ENCODE measurements at places on chromosomes 2 and 18.

GRCh38 chr2:197803033-197803444 lies 1.4 kb upstream of the PLCL1 start:
- peak; percentile 56 for DNase-seq

DNA sequence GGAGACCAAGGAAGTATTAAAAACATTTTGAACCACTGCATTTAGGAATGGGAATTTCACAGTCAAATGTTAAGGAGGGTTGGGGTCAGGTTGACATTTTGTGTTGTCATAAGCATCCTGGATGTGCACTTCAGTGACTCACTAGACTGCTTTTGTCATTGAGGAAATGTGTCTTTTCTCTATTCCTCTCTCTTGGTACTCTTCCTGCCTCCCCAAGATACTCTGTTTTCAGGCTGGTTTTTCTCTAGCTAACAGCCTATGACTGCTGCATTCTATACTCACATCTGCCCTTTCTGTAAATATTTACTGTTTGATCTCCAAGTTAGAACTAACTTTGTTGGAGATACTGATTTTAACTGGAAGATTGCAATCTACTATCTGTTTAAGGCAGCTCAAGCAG lies 23.4 kb downstream of the XRCC5 start:
- DNase-seq, result no peak

DNA sequence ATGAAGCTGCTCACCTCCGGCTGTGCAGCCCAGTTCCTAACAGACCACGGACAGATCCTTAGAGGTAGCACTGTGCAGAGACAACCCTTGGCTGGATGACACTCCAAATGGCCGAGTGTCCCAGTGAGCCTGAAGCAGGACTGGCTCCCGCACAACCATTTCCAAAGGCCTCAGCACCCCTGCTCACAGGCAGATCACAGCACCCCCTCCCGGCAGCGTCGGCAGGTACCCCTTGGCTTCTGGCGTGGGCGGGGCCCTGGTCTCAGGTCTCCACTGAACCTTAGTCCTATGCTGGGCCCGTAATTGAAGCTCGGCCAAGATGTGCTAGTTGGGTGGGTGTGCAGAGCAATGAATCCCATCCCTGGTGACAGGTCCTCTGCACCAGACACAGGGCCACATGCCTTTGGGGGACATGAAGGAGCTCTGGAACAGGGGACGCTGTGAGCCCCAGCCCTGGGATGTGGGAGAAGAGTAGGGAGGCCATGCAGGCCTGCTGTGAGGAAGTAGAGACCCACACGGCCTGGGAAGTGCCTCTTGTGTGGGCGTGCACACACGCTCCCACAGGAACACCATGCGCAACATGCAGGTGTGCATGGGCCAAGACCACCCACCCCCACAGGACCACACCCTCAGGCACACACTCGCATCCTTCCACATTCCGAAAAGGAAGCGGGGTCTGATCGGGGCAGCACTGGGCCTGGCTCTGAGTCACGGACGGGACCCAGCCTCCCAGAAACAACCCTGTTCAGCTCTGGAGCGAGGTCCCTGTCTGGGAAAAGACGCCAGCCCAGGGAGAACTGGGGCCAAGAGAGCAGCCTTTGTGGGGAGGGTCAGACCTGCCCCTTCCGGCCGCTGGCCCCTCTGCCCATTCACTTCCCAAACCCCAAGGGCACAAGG lies 2.8 kb downstream of the DUSP2 start:
- no peak for DNase-seq

DNA sequence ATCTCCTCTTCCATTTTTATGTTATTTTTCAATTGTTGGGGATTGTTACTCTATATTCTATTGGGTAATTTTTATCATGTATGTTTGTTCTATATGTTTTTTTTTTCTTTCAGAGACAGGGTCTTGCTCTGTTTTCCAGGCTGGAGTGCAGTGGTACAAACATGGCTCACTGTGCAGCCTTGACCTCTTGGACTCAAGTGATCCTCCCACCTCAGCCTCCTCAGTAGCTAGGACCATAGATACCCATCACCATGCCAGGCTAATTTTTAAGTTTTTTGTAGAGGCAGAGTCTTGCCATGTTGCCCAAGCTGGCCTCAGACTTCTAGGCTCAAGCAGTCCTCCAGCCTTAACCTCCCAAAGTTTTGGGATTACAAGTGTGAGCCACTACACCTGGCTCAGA lies 88.7 kb downstream of the TTC27 start:
- DNase-seq, result no peak

DNA sequence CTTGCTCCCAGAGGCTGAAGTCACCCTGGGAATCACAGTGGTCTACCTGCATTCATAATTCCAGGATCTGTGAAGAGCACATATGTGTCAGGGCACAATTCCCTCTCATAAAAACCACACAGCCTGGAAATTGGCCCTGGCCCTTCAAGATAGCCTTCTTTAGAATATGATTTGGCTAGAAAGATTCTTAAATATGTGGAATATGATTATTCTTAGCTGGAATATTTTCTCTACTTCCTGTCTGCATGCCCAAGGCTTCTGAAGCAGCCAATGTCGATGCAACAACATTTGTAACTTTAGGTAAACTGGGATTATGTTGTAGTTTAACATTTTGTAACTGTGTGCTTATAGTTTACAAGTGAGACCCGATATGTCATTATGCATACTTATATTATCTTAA lies 24.2 kb downstream of the ICOS start:
- no peak for DNase-seq

DNA sequence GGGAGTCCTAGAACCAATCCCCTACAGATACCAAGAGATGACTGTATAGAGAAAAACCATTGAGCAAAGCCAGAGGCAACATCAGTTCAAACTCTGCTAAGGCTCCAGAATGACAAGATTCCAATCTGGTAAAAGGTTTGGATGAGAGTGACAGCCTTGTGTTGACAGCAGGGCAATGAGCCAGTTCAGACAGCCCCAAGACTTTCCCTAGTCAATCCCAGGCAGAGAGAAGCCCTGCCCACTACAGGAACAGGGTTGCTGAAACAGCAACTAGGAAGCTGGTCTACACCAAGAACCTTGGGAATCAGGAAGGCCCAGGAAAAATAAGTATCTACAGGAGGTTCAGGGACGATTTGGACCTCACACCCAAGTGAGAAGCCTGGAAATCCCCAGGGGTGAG lies 3.3 kb downstream of the PSTPIP2 start:
- DNase-seq, result no peak

GRCh38 chr18:59358414-59358711 lies 702 bp downstream of the LMAN1 start:
- DNase-seq, result peak; percentile 65
